ENCODE measurements at places on chromosomes 7 and 10.

- DNase-seq: no peak
These were observed 176.8 kb downstream of the TWIST1 start for GRCh38 chr7:18940593-18941134.

GRCh38 chr7:130063036-130063435 is 7.3 kb upstream of the KLHDC10 start:
- DNase-seq: no peak

DNA sequence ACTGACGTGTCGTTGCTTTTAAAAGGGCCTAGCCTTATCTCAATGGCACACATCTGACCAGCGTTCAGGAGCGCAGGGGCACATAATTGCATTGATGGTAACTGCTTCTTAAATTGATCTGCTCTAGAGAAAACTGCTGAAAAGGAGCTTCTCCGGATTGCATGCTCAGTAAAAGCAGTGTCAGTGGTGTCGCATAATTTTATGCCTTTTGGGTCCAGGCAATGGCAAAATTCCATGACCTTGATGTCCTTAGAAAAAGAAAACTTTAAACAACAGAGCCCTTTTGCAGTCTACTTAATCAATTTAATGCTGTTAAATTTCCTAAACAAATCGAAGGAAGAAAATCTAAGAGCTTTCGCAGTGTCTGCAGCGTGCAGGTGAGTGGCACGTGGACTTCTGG is 75.7 kb downstream of the PTPRE start:
- no peak for DNase-seq

DNA sequence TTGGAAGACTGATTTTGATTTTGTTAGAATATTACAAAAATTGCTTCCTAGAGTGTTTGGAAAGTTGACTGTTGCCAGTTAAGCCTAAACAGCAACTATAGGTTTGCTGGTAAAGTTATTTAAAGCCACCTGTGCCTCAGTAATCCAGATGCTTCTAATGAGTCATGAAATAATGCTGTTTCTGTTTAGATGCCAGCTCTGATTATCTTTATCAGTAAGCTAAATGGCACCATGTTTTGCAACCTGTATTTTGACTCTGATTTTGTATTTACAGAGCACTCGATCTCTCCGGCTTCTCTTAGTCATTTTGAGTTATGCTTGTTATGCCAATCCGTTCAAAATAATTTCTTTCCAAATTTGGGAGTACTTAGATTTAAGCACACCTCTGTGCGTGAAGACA is 366.1 kb downstream of the EXOC4 start:
- DNase-seq: no peak

- DNase-seq: no peak
These were observed 13.3 kb downstream of the SLC35G1 start for GRCh38 chr10:93907059-93907458.

DNA sequence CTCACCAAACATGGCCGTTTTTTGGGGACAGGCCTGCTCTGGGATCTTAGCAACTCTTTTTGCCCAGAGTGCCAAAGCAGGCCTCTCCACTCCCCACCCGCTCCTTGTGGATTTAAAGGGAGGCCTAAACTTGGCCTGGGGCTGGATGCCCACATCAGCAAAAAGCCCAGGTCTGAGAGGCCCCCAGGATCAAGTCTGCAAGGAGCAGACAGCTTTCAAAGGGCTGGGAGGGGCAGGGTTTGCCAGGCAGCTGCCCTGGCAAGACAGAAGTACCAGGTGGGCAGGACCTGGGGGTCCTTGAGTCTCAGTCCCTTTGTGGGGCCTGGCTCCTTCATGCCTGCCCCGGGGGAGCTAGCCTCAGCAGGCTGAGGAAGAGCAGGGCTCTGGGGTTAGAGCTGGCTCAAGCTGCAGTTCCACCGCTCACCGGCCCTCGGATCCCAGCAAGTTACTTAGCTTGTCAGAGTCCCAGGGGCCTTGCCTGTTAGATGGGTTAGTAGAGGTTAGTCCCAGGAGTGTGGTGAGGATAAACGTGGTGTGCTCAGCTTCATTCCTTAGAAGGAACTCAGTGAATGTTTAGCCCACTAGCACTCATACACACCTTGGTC is 56.2 kb downstream of the ARHGAP22 start:
- no peak for DNase-seq

DNA sequence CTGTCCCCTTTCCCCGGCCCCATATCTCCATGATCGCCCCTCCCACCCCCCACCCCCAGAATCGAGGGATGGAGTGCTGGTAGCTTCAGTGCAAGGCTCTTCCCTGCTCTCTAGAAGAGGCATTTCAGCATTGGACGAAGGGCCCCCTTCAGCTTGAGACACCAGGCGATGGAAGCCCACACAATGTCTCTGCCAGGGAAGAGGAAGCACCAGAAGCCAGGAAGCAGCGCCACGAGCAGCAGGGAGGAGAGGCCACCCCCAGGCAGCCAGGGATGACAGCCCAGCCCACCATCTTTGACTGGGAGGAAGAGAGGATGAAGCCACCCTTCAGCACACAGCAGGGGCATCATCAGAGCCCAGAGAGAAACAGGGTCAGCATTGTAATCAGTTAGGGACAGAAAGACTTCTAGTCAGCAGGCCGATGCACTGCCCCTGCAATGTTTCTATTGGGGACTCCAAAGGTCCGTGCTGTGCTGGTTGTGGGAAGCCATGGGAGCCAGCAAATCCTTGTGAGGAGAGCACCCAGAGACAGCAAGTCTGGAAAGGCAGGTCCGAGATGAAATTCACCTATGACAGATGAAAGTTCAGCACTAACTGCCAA is 15.7 kb downstream of the TMEM72 start:
- DNase-seq: no peak

- DNase-seq: no peak
These were observed 28.8 kb downstream of the CALML3 start for GRCh38 chr10:5553400-5554170.

DNA sequence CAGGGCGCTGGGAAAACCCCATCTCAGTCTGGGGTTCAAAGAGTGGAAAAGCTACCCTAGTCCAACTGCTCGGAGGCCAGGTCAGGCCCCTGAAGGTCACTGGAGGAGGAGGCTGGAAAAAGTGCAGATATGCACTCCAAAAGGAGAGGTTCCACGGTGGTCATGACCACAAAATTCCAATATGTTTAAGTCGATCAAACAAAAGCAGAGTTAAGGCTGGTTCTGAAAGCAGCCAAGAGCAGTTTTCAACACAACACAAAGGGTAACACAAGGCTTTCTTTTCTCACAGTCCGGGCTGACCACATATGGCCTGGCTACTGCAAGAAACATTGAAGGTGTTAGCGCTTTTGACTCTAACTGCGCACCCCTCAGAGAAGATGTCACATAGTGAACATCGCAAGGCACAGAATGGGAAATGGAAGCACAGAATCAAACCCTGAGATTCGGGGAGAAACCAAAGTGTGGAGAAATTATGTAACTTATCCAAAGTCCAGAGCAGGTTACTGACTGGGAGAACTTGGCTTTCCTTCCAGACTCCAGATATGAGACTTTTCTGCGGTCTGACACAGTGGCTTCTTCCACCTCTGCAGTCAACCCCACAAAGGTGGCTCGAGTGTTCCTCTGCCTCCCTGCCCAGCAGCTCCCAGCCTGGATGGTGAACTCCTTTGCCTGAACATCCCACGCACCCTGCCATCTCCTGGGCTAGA is 1.3 kb upstream of the GRB10 start:
- no peak for DNase-seq

GRCh38 chr7:76206633-76207032 is 4.9 kb downstream of the SRRM3 start:
- no peak for DNase-seq

GRCh38 chr7:155489158-155489840 is 31.4 kb downstream of the EN2 start:
- no peak for DNase-seq

DNA sequence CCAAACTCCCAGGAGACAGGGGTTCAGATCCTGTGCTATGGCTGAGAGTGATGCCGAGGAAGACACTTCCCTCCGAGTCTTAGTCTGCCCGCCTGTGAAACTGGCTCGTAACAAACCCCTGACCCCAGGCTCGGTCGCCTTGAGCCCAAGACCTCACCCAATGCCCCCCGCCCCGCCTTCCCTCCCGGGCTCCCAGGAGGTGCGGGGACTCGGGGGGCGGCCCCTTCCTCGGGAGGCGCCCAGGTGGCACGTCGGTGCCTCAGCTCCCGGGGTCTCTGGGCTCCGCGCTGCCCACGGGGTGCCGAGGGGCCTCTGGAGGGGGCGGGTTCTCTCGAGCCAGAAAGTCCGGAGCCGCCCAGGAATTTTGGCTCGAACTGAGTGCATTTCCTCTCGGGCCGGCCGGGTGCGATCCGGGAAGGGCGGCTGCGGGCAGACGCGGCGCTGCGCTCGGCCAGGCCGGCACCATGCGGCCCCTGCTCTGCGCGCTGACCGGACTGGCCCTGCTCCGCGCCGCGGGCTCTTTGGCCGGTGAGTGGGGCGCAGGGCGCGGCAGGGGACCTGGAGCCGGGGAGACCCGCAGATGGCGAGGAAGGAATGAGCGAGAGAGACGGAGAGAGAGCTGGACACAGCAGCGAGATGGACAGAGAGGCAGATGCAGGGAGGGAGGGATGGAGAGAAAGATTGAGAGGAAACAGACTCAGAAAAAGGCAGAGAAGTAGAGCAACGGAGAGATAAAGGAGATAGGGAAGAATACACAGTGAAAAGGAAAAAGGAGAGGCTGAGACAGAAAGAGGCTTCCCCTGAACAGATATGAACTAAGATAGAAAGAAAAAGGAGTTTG is at the start of gene PLAC9:
TSS of gene PLAC9 (plus strand) at position 432 of the 841 bp plus-strand sequence. CDS start at position 465, 33 bp downstream.
- DNase-seq: no peak

- no peak for DNase-seq
These were observed at the start of gene SAMD9L for GRCh38 chr7:93148144-93148543. Gene SAMD9L, minus strand, starts transcription at chr7:93148385. Its CDS starts 12,414 bp downstream, at chr7:93135971.

DNA sequence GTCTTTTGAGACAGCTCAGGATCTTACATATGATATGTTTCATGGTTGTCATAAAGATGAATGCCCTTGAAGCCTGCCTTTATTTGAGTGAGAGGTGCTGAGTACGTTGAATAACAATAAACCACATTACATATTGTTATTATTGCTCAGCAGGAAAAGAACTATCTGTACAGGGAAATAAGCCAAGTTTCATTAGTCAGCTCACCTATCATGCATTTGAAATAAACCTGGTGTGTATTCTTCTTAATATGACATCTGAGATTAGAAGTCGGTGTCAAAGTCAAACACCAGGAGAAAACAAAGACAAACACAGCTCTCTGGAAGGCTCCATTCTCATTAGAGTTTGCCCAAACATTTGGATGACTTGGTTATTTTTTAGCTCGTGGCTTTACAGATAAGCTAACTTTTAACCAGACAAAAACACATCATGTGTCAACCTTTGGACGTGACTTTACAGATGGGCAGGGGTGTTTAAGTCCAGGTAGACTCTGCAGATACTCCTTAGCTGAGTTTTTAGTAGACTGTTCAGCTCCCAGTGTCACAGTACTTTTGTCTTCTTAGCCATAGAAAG is 71.2 kb upstream of the AOAH start:
- no peak for DNase-seq

DNA sequence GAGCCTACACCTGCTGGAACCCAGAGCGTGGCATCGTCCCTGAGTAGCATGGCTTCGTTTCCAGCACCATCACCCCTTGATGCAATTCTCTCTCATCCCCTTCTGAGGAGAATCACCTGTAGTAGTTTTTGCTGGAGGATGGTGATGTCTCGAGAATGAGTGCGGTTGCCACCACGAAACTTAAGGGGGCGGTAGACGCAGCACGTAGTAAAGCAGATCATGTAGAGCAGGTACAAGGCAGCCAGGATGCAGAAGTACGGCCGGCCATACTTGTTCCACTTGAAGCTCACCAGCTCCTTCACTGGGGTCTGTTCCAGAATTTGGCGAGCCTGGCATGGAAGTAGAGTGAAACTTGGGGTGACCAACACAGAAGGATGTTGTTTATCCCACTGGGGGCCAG is 8.1 kb downstream of the TRPV5 start:
- no peak for DNase-seq

DNA sequence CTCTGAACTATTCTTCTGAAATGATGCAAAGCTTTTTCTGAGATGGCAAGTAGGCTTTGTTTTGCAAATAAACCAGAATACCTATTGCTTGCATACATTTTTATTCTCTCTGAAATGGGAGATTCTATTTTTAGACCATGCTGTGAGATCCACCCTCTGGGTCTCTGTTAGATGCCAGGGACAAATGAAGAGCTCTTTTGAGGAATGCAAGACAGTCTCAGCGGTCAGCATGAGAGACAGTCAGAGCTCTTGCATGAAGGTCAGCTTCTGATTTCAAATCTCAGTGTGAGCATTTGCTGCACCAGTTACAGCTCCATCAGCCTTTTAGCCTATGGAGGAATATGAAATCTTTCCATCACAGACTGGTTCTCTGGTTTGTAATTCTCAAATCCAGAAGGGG is 429.9 kb upstream of the KLF6 start:
- DNase-seq: no peak

DNA sequence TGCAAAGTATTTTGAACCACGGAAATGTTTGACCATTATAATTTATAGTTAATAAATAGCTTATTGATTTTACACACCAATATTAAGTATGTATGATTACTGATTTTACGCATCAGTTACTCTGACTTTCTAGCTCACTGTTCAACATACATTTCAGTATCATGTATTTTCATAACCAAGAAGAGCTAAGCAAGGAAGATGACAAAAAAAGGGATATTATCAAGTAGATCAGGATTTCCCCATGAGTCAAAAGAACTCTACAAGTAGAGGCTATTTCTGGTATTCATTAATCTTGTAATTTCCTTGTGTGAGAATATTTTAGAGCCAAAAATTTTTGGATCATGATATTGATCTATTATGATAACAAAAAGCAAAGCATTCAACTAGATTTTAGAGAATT is 131.6 kb downstream of the AGMO start:
- DNase-seq: no peak

DNA sequence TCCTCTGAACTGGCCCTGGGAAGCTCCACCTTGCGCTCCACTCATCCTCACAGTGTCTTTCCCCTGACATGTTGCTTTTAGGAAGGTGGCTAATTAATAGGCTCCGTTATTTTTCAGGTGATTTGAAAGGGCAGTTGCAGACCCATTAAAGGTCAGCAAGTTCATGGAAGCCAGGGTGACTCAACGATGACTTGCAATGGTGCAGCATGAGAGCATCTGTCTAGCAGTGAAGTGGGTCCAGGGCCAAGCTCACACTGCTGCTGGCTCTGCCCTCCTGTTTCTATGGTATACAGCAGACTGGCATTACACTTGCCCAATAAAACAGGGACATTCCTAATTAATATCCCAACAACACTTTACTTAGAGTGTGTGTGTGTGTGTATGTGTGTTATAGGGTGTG is 68.8 kb upstream of the WDR11 start:
- DNase-seq: no peak

Measured in fibroblast of skin of left quadriceps (primary cell).